Activated CD4-positive, alpha-beta T cell treated with anti-CD3 and anti-CD28 coated beads, Interleukin-2, amount 50 U/mL, for 24 hours (primary cell): ENCODE measurements at places on chromosomes 11 and 22.
A peak's percentile ranks its signal among the peaks of the same experiment; 100 is the strongest.

- DNase-seq = no peak
These were observed 77.4 kb upstream of the WNT7B start for GRCh38 chr22:46054091-46055073.

DNA sequence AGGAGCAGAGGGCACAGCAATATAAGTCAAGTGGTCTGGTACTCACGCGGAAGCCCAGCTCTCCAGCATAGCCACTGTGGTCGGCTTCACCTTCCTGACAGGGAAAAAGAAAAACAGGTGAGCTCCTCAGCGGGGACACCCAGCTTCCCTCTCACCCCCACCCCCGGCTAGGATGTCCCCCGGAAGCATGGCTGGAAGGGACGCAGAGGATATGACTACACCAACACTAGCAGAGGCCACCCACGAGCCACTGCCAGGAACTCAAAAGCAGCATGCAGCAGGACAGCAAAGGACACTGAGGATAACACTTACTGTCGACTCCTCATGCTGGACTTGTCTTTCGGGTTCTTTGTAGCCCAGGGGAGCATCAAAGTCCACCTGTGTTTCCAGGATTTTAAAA is 9.0 kb upstream of the C22orf39 start:
- no peak for DNase-seq

DNA sequence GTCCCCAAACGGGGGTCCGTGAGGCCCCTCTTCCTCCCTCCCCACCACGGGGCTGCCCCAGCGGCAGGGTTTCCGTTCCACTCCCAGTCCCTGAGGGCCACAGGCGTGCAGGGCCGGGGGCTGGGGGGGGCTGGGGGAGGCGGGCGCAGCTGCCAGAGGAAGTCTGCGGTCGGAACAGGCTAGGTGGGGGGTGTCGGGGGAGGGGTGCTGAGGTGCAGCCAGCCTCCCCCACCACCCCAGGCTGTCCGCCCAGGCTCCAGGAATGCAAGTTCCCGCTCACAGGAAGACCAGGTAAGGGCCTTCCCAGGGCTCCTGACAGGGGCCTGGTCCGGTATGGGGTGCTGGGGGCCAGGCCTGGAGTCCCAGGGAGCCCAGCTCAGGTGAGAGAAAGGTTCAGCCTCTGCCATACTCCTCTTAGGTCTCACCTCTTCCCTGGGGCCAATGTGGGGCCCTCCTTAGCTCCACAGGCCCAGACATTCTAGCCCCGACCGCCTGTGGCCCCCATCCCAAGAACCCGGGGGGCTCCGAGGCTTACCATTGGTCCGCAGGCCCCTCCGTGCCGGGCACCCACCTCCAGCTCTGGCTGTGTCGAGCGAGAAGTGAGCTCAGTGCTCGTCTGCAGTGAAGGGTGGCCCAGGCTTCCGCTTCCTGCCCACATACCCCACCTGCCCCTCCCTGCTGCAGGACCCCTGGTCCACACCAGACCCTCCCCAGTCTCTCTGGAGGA is at the start of gene PTPRCAP:
Gene PTPRCAP, minus strand, starts transcription at position 601 of the 727 bp plus-strand sequence. Its CDS starts 63 bp downstream, at position 538.
- peak; percentile 50 for DNase-seq

GRCh38 chr22:19713245-19713644 is 1.1 kb upstream of the SEPTIN5 start:
- no peak for DNase-seq
